ENCODE measurements at places on chromosomes 12 and 14.

- DNase-seq, result no peak
These were observed 232.4 kb downstream of the RGS6 start for GRCh38 chr14:72164420-72165228.

- DNase-seq, result peak; percentile 94
These were observed 91.6 kb downstream of the LRRC74A start for GRCh38 chr14:76917745-76918255.

- DNase-seq, result no peak
These were observed 28.6 kb downstream of the FIGNL2 start for GRCh38 chr12:51819736-51820525.

DNA sequence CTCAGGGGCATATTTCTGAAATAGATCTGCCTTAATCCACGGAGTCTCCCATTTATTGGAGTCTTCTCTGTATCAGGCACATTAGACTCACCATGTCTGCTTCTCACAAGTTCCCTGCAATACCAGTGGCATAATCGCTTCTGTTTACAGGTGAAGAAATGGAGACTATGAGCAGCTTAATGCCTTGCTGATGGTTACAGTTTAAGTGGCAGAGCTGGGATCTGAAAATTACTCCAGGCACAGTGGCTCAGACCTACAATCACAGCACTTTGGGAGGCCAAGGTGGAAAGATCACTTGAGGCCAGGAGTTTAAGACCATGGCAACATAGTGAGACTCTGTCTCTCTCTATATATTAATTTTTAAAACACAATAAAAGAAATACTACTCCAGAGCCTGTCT lies 7.3 kb upstream of the RIC8B start:
- DNase-seq, result no peak

- DNase-seq, result no peak
These were observed 3.3 kb upstream of the ANKRD9 start for GRCh38 chr14:102512793-102513300.

DNA sequence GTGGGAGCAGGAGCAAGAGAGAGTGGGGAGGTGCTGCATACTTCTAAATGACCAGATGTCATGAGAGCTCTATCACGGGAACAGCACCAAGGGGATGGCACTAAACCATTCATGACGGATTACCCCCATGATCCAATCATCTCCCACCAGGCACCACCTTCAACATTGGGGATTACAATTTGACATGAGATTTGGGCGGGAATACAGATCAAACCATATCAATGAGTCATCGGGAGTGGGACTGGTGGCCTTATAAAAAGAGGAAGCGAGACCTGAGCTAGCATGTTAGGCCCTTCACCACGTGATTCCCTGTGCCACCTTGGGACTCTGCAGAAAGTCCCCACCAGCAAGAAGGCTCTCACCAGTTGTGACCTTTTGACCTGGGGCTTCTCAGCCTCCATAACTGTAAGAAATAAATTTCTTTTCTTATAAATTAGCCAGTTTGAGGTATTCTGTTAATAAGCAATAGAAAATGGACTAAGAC lies 28.7 kb downstream of the COX8C start:
- no peak for DNase-seq

GRCh38 chr12:113971392-113971791 lies 5.3 kb upstream of the RBM19 start:
- DNase-seq, result no peak

- DNase-seq, result no peak
These were observed 36.9 kb downstream of the CRACR2A start for GRCh38 chr12:3715999-3716398.

GRCh38 chr12:31742891-31743290 lies 14.1 kb upstream of the AMN1 start:
- no peak for DNase-seq

DNA sequence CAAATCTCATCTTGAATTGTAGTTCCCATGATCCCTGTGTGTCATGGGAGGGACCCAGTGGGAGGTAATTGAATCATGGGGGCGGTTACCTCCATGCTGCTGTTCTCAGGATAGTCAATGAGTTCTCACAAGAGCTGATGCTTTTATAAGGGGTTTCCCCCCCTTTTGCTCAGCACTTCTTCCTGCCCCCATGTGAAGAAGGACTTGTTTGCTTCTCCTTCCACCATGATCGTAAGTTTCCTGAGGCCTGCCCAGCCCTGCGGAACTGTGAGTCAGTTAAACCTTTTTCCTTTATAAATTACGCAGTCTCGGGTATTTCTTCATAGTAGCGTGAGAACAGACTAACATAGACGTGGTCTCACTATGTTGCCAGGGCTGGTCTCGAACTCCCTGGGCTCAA lies 56.1 kb upstream of the EIF5 start:
- no peak for DNase-seq

GRCh38 chr14:36289954-36290353 lies 30.5 kb downstream of the MBIP start:
- no peak for DNase-seq

DNA sequence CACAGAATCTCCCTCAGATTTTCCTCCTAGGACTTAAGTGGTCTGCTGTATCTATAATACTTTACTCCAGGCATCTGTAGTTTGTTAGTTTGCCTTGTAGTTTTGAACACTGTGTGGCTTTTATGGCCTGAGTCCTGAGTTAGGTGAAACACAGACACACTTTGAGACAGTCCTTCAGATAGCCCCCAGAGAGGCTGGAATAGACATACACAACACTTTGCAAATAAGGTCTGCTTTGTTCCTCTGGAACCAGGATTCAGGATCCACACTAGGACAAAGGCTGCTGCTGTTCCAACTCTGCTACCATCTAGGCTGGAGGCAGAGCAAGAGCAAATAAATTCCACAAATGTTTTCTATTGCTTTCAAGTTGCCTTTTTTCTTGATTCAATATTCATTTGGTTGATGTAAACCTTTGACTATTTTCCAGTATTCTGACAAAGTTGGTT lies 41.4 kb upstream of the INSM2 start:
- no peak for DNase-seq

- DNase-seq, result no peak
These were observed 180.5 kb downstream of the CAND1 start for GRCh38 chr12:67449591-67450052.

DNA sequence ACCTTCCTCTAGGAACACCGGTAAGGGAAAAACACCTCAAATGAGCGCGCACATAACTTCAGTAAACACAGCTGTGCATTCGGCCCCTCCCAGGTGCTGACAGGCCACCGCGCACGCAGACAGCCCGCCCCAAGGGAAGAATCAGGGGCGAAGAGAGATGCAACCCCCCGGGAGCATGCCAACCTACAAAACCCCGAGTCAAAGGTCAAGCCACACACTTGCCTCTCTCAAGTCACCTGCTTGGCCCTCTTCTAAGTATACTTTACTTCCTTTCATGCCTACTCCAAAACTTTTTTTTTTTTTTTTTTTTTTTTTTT lies 2.3 kb upstream of the CYP46A1 start:
- no peak for DNase-seq

- DNase-seq, result no peak
These were observed 9.4 kb downstream of the CARMIL3 start for GRCh38 chr14:24060984-24061913.

DNA sequence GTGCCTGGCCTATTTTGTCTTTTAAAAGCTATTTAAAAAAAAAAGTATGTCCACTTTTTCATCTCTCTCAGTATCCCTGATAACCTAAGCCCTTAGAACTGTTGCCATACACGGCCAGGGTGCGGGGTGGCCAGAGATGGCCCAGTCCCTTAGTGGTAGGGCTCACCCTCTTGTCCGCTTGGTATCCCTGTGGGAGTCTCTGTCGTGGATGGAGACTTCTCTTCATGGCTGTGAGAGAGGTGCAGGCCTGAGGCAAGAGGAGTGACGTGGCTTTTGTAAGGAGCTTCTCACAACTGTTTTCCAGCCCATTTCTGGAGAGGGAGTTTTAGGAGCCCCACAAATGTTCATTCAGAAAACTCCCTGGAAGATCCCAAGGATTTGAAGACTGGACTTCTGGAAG lies 26.8 kb downstream of the XRCC3 start:
- DNase-seq, result no peak

DNA sequence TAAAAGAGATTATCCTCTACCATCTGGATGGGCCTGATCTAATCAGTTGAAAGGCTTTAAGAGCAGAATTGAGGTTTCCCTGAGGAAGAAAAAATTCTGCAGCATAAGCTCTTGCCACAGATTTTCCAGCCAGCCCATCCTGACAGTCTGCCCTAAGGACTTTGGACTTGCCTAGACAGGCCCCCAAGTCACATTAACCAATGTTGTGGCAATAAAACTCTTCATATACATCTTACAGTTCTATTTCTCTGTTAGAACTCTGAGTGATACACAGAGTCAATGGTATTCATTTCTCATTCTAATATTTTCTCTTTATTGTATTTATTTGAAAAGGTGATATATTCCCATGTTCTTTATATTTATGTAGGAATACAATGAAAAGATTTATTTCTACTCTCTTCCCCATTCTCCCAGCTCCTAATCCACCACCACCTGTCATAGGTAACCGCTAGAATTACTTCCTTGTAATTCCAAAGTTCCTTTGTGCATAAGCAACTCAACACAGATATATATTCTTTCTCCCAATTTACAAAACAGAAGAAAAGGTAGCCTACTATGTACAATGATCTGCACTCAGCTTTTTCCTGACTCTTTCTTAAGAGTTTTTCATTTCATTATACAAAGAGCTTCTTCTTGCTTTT lies 182.1 kb downstream of the CAPZA3 start:
- no peak for DNase-seq

DNA sequence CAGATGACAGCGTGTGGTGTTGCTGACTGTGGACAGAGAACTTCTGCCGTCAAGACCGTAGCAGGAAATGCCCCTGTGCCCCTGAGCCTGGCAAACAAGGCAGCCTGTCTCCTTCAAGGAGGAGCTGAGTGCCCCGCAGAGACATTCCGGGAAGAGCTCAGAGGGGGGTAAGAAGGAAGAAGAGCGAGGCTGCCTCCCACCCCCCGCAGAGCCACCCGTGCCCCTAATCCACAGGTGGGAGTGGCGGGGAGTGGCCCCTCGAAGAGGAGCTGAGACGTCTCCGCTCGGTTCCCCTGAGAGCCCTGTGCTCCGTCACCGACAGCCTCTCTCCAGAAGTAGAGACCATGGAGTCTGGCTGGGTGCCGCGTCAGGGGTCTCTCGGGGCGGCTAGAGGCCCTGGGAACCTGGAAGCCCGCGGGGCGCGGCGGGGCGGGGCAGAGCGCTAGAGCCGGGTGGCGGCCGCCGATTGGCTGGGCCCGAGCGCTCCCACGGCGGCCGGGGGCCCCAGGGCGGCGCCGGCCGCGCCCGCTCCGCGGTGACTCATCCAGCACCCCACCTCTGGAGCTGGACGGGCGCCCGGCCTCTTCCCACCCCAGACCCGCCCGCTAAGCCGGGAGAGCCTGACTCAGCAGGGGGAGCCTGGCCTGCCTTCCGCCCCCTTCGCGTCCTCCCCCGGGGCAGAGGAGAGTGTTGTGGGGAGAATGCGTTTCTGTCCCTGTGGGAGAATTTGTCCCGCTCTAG lies 25.2 kb upstream of the KRT78 start:
- peak; percentile 55 for DNase-seq

DNA sequence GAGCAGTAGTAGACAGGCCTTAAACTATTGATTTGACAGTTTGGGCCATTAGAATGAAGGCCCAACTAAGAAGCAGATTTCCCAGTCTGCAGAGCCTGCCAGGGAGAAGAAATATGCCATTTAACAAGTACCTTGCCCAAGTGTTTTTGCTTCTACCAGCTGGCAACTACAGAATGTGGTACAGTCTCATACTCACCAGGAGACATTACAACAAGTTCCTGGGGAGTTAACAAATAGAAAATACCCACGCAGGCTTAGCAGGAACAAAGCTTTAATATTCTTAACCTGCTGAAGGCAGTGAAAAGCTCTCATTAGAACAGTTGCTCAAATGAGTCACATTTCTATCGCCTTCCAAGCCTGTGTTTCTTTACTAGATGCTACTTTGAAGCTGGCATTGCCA lies 241.0 kb downstream of the TMEM117 start:
- no peak for DNase-seq

GRCh38 chr12:81255947-81256346 lies 178.1 kb downstream of the ACSS3 start:
- no peak for DNase-seq

DNA sequence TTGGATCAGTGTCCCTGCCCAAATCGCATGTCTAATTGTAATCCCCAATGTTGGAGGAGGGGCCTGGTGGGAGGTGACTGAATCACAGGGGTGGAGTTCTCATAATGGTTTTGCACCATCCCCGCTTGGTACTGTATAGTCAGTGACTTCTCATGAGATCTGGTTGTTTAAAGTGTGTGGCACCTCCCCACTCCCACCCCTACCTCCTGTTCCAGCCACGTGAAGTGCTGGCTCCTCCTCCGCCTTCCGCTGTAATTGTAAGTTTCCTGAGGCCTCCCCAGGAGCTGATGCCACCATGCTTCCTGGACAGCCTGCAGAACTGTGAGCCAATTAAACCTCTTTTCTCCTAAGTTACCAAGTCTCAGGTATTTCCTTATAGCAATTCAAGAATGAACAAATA lies 67.2 kb downstream of the FERMT2 start:
- DNase-seq, result no peak

GRCh38 chr12:107395817-107396216 lies 289.8 kb upstream of the PWP1 start:
- DNase-seq, result no peak

DNA sequence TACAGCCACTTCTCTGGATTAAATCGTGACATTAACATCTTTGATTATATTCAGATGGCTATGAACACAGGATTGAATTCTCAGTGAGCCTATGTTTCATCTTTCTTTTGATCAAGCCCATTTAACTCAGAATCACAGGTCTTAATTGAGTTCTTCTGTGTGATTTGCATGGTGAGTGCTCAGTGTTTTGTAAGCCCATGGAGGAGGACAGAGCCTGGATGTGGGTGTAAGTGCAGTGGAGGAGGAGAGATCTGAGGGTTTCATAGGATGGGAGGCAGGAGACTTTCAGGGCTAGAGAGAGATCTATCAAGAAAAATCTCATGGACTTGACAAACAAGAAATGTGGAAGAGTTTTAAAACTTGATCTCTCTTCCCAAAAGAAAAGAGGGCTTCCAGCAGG lies 5.3 kb upstream of the TESPA1 start:
- no peak for DNase-seq

DNA sequence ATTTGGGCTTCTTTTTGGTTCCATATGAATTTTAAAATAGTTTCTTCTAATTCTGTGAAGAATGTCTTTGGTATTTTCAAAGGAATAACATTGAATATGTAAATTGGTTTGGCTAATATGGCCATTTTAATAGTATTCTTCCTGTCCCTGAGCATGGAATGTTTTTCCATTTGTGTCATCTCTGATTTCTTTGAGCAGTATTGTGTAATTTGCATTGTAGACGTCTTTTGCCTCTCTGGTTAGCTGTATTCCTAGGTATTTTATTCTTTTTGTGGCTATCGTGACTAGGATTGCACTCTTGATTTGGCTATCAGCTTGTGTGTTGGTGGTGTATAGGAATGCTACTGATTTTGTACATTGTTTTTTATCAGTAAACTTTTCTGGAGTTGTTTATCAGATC lies 601.9 kb downstream of the SNAPC1 start:
- no peak for DNase-seq

- DNase-seq, result no peak
These were observed 195.5 kb downstream of the PHETA1 start for GRCh38 chr12:111173391-111173790.

DNA sequence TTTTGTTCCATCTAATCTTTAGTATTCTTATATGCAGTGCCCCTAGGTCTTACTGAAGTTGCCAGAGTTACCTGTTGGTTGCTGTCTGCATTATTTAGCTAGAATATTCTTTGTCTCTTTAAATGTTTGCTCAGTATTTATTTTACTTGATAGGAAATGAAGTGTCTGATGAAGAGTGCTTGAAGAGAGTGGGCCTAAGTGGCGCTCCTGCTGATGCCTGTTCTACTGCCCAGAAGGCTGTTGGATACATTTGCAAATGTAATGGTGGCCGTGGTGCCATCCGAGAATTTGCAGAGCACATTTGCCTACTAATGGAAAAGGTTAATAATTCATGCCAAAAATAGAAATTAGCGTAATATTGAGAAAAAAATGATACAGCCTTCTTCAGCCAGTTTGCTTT lies 18.9 kb downstream of the CMAS start:
- no peak for DNase-seq

Measured in NCI-H2107 (cell line).